ENCODE measurements at places on chromosomes 3 and 15. TPM values are rescaled to one million over a fixed set of nuclear protein-coding genes. Genes with fewer than 3 reads are reported as not detected.

Gene CCR4
- total RNA-seq = 0.16 TPM

Gene LINGO1
- total RNA-seq = 7.7 TPM

Gene HDC
- 1.1 TPM for total RNA-seq

GRCh38 chr15:100187677-100188076, 154.1 kb downstream of the ADAMTS17 start:
- DNase-seq = no peak

DNA sequence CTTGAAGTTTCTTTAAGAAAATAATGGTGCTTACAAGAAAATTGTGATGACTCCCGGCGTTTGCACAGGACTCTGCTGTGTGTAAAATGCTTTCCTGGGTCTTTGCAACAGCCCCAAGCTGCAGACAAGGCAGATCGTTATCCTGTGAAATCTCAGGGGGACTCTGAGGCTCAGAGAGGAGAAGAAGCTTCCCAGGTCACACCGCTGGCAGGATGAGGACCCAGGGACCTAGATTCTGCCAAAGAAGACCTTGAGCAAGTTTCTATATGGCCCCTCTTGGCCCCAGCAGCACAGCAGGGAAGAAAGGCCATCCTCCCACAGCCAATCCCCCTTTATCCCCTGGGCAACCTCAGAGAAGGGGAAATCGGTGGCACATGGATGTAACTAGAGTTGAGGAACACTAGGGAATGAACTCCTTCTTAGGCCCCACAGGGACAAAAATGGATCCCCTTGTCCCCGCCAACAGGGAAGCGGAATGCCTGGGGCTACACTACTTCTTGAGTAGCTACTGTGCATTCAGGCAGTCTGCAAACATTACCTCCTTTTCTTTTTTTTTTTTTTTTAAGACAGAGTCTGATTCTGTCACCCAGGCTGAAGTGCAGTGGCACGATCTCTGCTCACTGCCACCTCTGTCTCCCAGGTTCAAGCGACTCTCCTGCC, 72.8 kb downstream of the CPN2 start:
- DNase-seq = no peak

DNA sequence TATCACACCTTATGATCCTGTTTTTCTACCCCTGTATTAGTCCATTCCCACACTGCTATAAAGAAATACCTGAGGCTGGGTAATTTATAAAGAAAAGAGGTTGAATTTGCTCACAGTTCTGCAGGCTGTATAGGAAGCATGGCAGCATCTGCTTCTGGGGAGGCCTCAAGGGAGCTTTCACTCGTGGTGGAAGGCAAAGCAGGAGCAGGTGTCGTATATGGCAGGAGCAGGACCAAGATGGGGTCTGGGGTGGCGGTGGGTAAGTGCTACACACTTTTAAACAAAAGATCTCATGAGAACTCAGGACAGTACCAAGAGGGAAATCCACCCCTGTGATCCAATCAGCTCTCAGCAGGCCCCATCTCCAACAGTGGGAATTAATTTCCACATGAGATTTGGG, 15.4 kb upstream of the SCAP start:
- no peak for DNase-seq

- DNase-seq = no peak
Observed at GRCh38 chr3:48929358-48930035, 10.9 kb downstream of the ARIH2 start.

- DNase-seq = no peak
Observed at GRCh38 chr3:157586293-157586692, 83.1 kb upstream of the VEPH1 start.

All from left cardiac atrium (tissue), 4 donors.